Left cardiac atrium (tissue), 4 donors: ENCODE measurements at places on chromosomes 13 and 19. TPM values are rescaled to one million over a fixed set of nuclear protein-coding genes. Genes with fewer than 3 reads are reported as not detected.
A peak's percentile ranks its signal among the peaks of the same experiment; 100 is the strongest.

DNA sequence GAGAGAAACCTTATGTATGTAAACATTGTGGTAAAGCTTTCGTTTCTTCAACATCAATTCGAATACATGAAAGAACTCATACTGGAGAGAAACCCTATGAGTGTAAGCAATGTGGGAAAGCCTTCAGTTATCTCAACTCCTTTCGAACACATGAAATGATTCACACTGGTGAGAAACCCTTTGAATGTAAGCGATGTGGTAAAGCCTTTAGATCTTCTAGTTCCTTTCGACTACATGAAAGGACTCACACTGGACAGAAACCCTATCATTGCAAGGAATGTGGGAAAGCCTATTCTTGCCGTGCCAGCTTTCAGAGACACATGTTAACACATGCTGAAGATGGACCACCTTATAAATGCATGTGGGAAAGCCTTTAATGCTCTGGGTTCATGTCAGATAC is 24.7 kb downstream of the ZNF136 start:
- no peak for DNase-seq

DNA sequence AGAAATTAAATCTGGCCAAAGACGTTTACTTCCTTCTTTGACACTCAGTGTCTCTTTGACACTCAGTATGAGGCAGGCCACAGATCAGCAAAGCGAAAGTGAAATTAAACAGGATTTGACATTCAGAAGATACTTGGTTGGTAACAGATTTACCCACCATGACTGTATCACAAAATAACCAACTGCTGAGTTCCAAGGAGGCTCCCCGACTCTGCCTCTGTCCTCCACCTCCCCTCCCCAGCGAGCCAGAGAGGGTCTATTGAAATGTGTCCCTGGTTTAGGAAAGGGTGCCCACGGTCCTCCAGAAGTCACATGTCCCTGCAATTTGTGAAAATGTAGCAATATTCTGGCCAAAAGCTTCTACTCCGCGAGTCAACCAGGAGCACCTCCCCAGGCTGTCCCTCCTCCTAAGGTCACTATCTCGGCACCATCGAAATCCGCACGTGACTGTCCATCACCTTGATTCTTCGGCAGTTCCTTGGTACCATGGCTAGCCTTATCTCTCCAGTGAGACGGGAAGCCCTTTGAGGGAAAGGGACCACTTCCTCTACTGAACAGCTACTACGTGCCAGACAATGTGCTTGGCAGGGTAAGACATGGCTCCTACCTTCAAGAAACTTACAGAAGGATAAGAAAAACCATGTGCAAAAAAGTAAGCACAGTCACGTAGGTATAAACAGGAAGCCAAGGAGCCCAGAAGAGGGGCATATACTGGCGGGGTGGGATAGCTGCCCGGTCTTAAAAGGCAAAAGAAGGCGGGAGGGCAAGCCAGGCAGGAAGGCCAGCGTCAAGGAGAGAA is 1.5 kb downstream of the N4BP2L1 start:
- no peak for DNase-seq

DNA sequence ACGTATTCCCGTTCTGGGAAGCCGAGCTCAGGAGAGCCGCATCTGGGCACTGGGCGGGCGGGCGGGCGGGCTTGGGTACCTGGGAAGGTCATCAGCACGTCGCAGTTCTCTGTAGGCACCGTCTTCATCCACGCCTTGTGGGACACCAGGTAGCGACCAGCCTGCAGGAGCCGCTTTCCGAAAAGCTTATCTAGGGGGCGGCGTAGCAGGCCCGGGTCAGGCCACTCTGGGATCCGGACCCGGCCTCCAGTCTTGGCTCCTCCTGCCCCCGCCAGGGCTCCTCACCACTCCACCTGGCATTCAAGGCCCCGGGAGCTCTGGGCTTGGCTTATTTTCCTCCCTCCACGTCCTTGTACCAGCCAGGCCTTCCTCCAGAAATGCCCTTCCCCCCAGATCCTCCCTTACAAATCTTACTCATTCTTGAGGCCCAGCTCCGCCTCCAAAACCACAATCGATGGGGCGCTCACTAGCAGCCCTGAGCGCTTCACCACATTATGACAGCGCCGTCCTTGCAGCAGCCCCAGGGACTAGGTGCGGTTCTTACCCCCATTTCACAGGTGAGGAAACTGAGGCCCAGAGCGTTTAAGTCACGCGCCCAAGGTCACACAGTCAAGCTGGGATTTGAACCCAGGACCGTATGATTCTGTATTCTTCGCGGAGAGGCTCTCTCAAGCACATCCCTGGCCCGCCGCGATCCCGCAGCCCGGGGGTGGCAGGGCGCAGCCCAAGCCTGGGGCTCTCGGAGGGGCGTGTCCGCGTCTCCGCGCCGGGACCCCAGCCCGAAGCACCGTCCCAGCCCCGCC is 843 bp downstream of the ANO8 start:
- DNase-seq = no peak

DNA sequence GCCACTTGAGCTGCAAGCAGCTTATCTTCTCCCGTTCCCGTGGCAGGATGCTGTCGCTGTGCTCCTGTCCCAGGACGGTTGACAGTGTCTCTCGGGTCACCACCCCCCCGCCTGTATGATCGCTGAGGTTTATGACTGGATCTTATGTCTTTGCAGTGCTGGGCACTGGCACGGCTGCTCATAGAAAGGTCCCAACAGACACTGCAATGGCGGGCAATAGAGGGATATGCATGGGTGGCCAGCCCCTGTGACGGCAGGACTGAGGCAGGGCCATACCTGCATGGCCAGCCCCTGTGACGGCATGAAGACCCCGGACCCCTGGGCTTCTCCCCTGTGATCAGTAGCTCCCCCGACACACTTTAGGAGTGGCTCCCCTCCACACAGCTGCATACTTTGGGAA is 307.2 kb downstream of the TEX29 start:
- no peak for DNase-seq

Gene ADGRE1
- 0.31 TPM for total RNA-seq

Gene ZNF558
- total RNA-seq = 13.3 TPM

DNA sequence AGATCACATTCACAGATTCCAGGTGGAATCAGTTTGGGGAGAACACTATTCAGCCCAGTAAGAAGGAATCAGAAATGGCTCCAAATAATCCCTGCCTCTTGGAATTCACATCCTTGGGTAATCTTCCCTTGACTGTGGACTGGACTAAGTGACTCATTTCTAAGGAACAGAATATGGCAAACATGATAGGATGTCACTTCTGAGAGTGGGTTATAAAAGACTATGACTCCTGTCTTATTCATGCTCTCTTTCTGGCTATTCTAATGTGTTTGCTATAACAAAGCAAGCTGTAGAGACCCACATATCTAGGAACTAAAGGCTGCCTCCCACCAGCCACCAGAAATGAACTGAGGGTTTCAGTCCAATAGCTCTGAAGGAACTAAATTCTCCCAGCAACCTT is 37.8 kb downstream of the MBD3L2B start:
- DNase-seq = no peak

DNA sequence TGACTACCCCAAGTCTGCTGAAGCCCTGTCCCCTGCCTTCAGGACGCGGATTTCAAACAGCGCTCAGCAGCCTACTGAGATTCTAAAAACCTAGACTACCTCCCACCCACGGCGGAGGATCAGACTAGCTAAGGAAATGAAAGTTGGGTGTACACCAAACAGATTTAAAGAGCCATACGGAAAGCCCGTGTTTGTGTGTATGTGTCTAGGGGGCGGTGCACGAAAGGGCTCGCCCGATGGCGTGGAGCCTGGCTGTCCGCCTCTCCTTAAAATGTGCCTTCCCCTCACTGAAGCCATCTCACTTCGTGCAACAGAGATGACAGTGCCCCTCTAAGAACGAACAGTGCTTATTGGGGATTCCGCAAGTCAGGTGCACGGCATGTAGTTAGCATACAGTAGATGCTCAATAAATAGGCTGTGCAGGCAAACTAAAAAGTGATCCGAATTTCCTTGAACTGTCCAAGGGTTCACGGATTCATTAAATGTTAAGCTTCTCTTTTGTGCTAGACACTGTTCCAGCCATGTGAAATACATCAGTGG is 639 bp downstream of the LENG1 start:
- no peak for DNase-seq

DNA sequence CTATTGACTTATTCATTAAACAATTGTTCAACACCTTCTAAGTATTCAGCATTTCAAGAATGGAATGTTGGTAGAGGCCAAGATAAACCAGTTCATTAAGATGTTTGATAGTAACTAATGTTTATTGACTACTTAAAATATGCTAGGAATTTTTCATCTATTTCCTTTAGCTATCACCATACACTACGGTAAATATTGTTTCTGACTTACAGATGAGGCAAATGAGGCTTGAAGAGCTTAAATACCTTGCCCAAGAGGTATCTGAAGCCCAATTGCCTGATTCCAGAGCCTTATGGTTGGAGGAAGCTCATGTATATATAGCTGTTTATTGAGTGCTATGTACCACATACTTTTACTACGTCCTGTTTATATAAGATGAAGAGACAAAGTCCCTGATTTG is 286.2 kb downstream of the NDFIP2 start:
- no peak for DNase-seq

Gene KLF5
- 0.73 TPM for total RNA-seq

DNA sequence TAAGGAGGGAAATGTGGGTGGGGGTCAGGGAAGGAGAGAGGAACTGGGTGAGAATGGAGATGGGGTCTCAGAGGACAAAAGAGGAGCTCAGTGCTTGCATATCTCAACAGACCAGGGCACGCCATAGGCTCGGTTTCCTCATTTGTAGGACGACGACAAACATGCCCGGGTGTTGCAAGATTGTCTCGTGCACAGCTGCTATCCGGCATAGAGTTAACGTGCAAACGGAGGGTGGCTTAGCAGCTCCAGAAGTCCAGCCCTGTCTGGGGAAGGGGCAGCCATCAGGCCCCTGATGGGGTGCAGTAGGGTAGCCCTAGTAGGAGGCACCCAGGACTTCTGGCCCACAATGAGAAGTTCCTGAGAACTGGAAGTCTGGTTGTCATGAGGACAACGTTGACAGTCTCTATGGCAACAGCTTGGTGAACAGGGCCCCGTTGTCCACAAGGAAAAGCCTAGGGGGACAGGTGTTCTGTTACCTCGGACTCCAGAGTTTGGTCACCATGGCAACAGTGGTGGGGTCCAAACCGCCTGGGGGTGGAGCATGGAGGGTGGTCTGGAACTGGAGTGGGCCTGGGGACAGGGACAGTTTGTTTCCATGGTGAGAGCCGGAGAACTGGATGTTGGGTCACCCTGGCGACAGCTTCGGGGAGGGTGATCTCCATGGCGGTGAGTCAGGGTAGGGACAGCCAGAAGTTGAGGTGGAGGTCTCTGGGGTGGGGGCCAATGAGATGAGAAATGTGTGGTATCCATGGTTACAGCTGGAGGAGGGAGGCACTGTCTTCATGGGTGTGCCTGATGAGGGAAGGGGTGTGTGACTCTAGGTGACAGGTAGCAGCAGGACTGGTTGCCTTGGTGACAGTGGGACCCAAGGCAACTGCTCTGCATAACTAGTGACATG is 16.8 kb downstream of the TM6SF2 start:
- no peak for DNase-seq

- no peak for DNase-seq
These were observed 21.3 kb downstream of the ARHGEF1 start for GRCh38 chr19:41904118-41904870.

DNA sequence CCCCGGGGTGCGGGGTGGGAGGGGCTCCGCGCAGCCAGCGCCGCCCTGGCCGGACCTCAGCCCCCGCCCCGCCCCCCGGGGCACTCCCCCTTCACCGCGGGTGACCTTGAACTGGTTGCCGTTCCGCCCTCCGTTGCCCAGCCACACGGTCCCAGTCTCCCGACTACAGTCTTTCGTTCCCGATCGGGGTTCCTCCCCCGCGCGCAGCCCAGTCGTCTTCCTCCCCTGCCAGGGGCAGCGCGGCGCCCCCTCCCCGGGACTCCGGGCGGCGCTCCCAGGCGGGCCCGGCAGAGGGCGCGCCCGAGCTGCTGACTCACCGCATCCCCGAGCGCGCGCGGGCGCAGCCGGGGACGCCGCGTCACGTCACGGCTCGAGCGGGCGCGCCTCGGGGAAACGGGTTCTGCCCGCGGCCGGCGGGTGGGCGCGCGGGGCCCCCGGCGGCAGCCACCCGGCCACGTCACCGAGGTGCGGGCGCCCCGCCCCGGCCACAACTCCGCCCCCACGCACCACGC is 459 bp downstream of the MIDN start:
- peak; percentile 90 for DNase-seq

GRCh38 chr19:33108161-33108560 is 23.8 kb upstream of the WDR88 start:
- no peak for DNase-seq

GRCh38 chr13:27014406-27015359 is 156.9 kb downstream of the USP12 start:
- DNase-seq = no peak

- no peak for DNase-seq
These were observed 160.2 kb downstream of the URI1 start for GRCh38 chr19:30102239-30102638.

DNA sequence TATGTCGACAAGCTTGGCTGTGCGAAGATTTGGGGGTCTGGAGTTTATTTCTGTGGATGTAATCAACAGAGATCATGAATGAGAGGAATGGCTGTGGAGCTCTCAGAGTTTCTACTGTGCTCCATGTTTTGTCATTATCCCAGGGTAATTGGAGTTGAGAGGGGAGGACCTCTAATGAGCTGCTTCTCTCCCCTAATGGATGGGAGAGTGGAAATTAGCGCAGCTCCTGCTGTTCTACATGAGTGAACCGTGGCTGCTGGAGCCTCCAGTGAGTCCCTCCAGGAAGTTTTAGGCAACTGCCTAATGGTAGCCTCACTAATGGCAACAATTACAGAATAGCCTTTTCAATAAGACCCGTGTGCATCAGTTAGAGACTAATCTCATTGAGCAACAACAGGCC is 31.3 kb upstream of the FGF9 start:
- no peak for DNase-seq

DNA sequence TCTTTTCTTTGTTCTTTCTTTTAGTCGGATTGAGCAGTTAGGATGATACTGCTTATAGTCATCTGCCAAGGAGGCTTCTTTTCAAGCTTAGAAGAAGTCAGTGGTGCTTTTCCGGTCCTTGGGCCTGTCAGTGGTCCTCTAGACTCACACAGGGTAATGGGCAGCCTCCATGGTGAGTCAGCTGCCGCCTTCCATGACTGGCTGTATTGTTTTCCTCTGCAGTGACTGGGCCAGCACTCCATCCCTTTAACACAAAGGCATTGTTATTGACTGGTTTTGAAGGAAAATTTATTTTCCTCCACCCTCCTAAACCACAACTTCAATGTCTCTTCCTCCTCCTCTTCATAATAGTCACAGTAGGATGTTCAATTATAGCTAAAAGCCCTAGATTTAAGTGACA is 47.1 kb upstream of the CNMD start:
- DNase-seq = no peak

DNA sequence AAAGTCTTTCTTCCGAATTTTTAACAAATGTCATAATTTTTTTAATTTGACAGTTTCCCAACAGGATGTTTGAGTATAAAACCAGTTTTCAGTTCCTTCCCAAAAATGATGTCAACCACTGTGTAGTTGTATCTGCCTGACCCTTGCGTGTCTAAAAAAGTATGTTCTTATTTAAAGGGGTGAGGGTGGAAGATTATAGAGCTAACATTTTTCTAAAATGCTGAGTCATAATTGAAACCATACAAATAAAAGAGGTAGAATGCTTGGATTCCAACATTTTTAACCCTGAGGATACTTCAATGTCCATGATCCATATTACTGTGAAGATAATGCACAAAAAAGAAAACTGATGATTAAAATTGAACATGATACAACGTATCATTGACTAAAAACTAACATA is 1388.8 kb downstream of the UQCRFS1 start:
- no peak for DNase-seq

Gene OR7A5
- total RNA-seq = not detected
